Left ventricle myocardium inferior (tissue), 1 donor: ENCODE measurements at places on chromosomes 11 and 22. TPM values are rescaled to one million over a fixed set of nuclear protein-coding genes. Genes with fewer than 3 reads are reported as not detected.
A peak's percentile ranks its signal among the peaks of the same experiment; 100 is the strongest.

GRCh38 chr11:86790195-86790725 is 10.1 kb upstream of the PRSS23 start:
- no peak for DNase-seq
- no peaks in the 10 kb centered on the region for H3K27me3 ChIP-seq
- H3K27ac ChIP-seq, result no peak overlapping the region

GRCh38 chr11:45551191-45551713 is 114.2 kb downstream of the CHST1 start:
- H3K36me3 ChIP-seq, result no peaks in the 10 kb centered on the region
- peaks cover 10% of the 10 kb centered on the region for H3K4me1 ChIP-seq

- peaks cover 27% of the 10 kb centered on the region for H3K27me3 ChIP-seq
- peaks cover 35% of the 10 kb centered on the region for H3K4me1 ChIP-seq
- H3K36me3 ChIP-seq, result no peaks in the 10 kb centered on the region
- H3K4me3 ChIP-seq, result peak overlapping the region; percentile 87
- DNase-seq, result peak; percentile 36
Observed at GRCh38 chr11:122656631-122657101, 1.1 kb downstream of the UBASH3B start.

The DCDC1 gene
- not detected for total RNA-seq

The ZNF74 gene
- 5.0 TPM for total RNA-seq
